Lower lobe of right lung (tissue), 2 donors: ENCODE measurements at places on chromosomes 5 and 9. TPM values are rescaled to one million over a fixed set of nuclear protein-coding genes. Genes with fewer than 3 reads are reported as not detected.

GRCh38 chr9:21607576-21607975 is 125.5 kb upstream of the IFNE start:
- H3K27me3 ChIP-seq, result no peaks in the 10 kb centered on the region
- no peaks in the 10 kb centered on the region for H3K36me3 ChIP-seq

GRCh38 chr9:16811987-16812685 is 58.3 kb downstream of the BNC2 start:
- no peak overlapping the region for H3K27ac ChIP-seq
- H3K27me3 ChIP-seq, result no peaks in the 10 kb centered on the region
- H3K4me3 ChIP-seq, result no peak overlapping the region
- no peaks in the 10 kb centered on the region for H3K36me3 ChIP-seq
- H3K4me1 ChIP-seq, result no peaks in the 10 kb centered on the region

OBP2B gene
- total RNA-seq, result not detected

DNA sequence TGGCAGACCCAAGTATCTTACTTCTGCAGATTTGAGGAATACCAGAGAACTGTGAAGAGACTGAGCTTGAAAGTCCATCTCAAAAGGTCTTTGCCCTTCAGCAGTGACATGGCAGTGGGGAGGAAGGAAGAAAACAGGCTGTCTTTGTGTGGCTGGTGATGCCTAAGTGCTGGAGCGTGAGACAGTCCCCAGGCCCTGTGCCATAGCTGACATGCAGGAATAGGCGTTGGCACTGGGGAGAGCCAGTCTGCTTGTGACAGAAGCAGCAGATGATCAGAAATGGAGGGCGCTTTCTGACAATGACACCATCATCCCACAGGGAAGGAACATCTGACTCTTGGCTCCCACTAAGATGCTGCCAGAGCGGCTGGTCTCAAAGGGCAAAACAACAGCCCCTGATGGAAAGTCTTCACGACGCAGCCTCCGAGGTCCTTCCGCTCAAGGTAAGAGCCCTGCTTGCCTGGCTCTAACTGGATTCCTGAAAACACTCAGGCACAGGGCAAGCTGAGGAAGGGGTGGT is 15.5 kb upstream of the GLRX start:
- no peak for DNase-seq
- no peak overlapping the region for H3K27ac ChIP-seq
- H3K4me3 ChIP-seq, result no peak overlapping the region
- H3K36me3 ChIP-seq, result no peaks in the 10 kb centered on the region

- no peak overlapping the region for H3K4me3 ChIP-seq
- H3K4me1 ChIP-seq, result no peaks in the 10 kb centered on the region
- H3K27me3 ChIP-seq, result peaks cover 4% of the 10 kb centered on the region
- H3K27ac ChIP-seq, result no peak overlapping the region
- H3K36me3 ChIP-seq, result no peaks in the 10 kb centered on the region
These were observed 55.5 kb upstream of the STC2 start for GRCh38 chr5:173383711-173384110.

- H3K4me1 ChIP-seq, result peaks cover 37% of the 10 kb centered on the region
- H3K27me3 ChIP-seq, result peaks cover 39% of the 10 kb centered on the region
- peak overlapping the region; percentile 8 for H3K4me3 ChIP-seq
- no peak for DNase-seq
These were observed 4.9 kb downstream of the SLC34A3 start for GRCh38 chr9:137235424-137236237.

DNA sequence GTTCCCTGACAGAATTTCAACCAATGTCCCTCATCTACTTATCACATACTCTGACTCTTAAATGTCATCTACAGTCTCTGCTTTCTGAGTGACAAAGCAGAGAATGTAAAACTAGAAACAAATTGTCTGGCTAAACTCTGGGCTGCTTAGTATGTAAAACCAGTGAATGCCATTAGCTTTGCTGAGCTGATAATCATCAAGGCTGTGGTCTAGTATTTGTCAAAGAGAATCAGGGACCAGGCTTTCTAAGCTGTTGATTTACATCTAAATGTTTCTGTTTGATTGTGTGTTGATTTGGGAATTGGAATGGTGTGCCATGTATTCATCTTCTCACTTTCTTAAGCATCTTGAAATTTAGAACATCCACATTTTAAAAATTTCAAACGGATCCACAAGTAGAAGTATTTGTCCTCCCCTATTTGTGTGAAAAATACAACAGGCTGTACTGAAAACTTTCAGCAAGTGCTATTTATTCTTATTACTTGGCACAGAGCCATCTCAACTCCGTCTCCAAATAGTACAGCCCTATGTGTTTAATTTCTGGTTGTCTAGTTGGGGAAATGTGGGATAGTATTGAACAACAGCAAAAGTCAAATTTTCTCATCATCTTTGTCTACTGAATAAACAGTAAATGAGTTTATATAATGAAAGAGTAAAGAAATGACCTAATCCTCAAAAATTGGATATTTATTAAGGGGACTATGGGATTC is 251.5 kb downstream of the KCTD16 start:
- H3K27ac ChIP-seq, result no peak overlapping the region
- H3K4me1 ChIP-seq, result no peaks in the 10 kb centered on the region
- no peak for DNase-seq
- H3K4me3 ChIP-seq, result no peak overlapping the region

- H3K4me1 ChIP-seq, result peaks cover 6% of the 10 kb centered on the region
- H3K27me3 ChIP-seq, result no peaks in the 10 kb centered on the region
- no peaks in the 10 kb centered on the region for H3K36me3 ChIP-seq
These were observed 162.2 kb downstream of the SREK1 start for GRCh38 chr5:66306105-66306843.

DNA sequence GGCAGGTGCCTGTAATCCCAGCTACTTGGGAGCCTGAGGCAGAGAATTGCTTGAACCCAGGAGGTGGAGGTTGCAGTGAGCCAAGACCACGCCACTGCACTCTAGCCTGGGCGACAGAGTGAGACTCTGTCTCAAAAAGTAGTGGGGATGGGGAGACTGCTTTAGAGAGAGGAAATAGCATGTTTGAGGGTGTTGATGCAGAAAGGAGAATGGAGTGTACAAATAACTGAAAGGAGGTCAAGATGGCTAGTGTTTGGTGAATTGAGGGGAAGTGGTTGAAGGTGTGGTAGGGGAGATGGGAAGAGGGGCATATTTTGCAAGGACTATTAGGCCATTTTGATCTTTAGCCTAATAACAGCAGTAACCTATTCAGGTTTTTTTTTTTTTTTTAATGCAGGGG is 18.2 kb downstream of the TENT2 start:
- H3K27ac ChIP-seq, result no peak overlapping the region
- H3K4me3 ChIP-seq, result no peak overlapping the region
- DNase-seq, result no peak
- peaks cover 57% of the 10 kb centered on the region for H3K36me3 ChIP-seq

EIF4E1B gene
- not detected for total RNA-seq
